Stimulated activated CD4-positive, alpha-beta T cell treated with anti-CD3 and anti-CD28 coated beads, TNF-alpha, amount 100 ng/mL, for 4 hours (primary cell): ENCODE measurements at places on chromosomes 5 and 9.

GRCh38 chr5:141223112-141223783 is at the start of gene PCDHB14:
Gene PCDHB14 (plus strand): TSS chr5:141223343. CDS start chr5:141223506, 163 bp downstream.
- no peak for DNase-seq

- no peak for DNase-seq
Observed at GRCh38 chr5:67005737-67006499, 190.7 kb downstream of the CD180 start.

- DNase-seq: no peak
Observed at GRCh38 chr9:76987594-76988200, 31.8 kb upstream of the FOXB2 start.

DNA sequence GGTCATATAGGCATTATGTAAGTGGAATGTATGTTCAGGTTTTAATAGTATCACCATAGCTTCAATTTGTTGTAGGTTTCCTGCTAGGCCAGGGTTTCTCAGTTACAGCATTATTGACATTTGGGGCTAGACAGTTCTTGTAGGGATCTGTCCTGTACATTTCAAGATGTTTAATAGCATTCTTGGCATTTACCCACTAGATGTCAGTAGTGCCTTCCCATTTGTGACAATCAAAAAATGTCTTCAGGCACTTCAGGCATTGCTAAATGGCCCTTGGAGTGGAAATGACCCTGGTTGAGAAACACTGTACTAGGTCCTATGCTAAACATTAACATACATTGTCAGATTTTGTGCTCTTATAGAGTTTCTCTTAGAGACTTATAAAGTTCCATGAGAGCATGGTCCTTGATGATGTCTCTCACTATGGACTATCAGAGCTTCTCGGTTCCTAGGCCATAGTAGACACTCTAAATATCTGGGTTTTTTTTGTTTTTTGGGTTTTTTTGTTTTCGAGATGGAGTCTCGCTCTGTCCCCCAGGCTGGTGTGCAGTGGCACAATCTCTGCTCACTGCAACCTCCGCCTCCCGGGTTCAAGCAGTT is 1.4 kb downstream of the KIF20A start:
- DNase-seq: no peak

DNA sequence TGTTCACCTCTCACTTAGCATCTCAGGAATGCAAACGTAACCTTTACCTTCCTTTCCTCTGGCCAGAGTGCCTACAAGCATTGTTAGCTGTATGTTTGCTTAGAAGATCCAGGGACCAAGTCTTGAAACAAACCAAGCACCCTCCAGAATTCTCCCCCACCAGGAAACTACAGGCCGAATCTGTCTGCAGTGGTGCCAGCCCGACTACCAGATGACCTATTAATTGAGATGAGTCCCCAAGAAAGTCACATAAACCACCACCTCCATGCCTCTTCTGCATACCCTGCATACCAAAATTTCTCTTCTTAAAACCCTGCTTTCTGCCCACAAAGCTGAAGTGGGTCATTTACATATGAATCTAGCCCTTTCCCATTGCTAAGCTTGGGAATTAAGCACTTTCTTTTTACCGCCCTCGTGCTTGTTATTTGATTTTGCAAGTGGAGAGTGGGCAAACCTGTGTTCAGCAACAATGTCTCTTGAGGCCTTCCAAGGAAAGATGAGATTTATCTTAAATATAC is 1239.1 kb downstream of the CDH12 start:
- no peak for DNase-seq

DNA sequence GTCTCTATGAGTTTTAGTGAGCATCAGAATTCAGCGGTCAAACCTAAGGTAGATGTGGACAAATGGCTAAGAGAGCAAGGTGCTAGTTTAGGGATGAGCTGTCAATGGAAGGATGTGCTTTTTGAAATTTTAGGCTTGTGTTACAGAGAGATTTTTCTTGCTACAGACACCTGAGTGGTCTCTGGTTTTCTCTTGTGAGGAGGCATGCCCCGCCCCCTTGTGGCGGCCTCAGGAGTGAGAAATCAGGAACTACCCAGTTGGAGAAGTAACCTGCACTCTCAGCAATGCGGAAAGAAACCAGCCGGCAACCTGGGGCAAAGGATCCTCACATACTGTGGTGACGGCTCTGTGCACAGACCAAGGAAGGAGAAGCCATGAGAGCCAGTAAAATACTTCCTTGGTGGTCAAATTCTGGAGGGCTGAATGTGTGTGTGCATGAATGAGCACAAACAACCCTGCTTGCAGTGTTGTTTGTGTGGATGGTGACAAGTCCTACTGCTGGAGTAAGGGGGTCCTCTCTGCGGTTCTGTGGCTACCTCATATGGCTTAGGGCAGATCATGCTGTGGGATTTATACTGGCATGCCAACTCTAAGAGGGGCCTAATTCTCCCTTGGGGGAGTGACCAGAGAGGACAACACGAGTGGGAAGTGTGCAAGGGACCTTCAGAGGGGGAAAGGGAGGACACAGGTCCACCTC is 16.7 kb upstream of the HSD17B4 start:
- peak; percentile 51 for DNase-seq

DNA sequence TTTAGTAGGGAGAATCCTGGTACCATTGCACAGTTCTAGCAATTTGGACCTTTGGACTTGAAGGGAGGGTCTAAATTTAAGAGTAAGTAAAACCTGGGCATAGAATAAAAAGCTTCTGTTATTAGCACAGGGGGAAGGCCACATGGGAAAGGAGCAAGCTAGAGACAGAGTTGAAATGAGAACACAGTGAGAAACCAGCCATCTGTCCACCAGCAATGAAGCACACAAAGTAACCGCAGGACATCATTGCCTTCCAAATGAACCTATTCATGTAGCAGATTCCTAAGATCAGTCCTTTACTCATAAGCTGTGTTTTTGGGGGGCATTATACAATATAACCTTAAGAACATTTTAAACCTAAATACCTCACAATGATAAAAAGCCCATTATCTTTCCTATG is 407.4 kb downstream of the HCN1 start:
- DNase-seq: no peak
